Activated CD4-positive, alpha-beta T cell treated with anti-CD3 and anti-CD28 coated beads, Interleukin-2, amount 50 U/mL, for 16 hours (primary cell): ENCODE measurements at places on chromosomes 13 and 19.

DNA sequence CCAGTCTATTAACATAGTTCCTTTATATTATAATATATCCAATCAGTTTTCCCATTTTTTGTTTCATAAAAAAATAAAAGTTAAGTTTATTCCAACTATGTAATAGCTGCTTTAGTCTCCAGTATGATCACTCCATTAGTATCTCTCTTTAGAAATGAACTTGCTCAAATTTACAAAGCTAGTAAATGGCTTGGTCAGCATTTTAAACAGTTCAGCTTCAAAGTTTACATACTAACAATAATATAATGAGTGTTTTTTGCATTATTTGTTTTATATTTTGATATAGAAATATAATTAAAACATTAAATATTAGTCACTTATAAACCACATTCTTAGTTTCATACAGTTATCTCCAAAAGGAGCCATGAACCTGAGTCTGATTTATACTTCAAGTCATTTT lies 1073.8 kb downstream of the SLITRK5 start:
- DNase-seq = no peak

- no peak for DNase-seq
These were observed 263.7 kb downstream of the TEX29 start for GRCh38 chr13:111584101-111584672.

DNA sequence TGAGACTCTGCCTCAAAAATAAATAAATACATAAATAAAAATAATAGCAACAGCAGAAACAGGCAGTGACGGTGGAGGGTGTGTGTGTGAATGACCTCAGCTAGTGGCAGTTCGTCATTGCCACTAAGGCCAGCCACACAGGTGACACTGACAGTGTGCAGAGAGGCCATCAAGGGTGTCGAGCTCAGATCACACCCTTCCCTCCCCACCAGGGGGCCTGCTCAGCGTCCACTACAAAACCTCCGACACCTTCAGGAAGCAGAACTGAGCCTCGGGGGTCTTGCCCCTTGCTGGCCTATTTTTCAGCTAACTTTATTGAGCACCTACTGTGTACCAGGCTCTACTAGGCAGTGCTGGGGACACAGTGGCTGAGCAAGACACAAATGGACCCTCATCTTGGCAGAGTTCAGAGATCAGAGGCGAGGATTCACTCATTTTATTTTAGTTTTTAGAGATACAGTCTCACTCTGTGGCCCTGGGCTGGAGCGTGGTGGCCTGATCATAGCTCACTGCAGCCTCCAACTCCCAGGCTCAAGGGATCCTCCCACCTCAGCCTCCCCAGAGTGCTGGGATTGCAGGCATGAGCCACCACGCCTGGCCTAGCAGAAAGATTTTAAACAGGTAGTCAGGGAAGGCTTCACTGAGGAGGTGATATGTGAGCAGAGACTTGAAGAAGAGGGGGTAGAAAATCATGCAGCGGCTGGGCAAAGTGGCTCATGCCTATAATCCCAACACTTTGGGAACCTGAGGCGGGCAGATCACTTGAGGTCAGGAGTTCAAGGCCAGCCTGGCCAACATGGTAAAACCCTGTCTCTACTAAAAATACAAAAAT lies 30.3 kb upstream of the SEMA6B start:
- DNase-seq = peak; percentile 15

DNA sequence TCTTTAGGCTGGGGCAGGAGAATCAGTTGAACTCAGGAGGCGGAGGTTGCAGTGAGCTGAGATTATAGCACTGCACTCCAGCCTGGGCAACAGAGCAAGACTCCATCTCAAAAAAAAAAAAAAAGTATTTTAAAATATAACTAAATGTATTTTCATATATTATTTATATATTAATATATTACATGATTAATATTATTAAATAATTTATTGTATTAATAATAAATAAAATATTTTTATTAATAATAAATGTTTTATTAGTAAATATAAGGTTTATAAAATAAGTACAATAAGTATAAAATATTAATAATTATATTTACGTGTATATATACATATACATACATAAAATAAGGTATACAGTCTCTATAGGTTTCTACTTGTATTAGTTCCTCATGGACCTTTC lies 56.8 kb downstream of the SKA3 start:
- DNase-seq = no peak

DNA sequence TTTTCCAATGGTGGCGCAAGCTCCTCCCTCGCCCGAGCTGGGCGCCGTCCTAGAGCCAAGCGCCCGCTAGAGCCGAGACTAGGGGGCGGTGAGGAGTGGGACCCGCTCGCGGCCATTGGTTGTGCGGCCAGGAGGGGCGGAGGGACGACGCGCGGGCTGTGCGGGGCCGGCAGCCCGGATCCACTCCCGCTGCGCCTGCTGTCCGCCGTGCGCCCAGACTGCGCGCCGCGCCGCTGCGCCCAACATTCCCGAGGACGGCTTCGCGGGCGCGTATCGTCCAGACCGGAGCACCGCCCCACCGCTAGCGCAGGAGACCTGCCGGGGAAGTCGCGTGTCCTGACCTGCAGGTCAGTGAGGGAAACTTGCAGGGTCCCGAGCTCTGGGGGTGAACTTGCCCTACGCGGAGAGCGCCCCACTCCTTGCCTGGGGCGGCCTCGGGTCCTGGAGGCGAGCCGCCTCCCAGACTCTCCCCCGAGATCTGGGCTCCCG lies at the start of gene SERTM1:
Gene SERTM1 (plus strand): TSS at position 183 of the 489 bp plus-strand sequence. CDS start 21,059 bp downstream, outside the sequence.
- no peak for DNase-seq

GRCh38 chr19:6378041-6378440 lies 2.3 kb upstream of the PSPN start:
- no peak for DNase-seq

- peak; percentile 22 for DNase-seq
These were observed 11.8 kb downstream of the PTPRH start for GRCh38 chr19:55197528-55197927.

- no peak for DNase-seq
These were observed 4.4 kb downstream of the C13orf46 start for GRCh38 chr13:113969311-113969972.

DNA sequence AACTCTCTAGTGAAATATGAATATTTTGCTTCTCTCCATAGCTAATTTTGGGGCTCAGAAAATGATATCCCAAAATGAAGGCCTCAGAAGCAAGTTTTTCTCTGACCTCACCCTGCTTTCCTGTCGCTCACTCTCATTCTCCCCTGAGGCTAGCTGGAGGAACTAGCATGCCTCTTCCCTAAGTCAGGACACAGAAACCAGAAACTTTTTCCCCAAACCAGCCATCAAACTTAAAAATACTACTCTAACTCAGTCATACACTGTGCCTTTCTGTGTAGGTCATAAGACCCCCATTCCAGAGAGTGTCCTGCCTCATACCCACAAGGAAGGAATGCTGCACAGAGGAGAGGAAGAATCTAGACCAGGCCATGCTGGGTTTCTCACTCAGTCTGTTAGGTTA lies 329.6 kb downstream of the PCDH20 start:
- DNase-seq = no peak

DNA sequence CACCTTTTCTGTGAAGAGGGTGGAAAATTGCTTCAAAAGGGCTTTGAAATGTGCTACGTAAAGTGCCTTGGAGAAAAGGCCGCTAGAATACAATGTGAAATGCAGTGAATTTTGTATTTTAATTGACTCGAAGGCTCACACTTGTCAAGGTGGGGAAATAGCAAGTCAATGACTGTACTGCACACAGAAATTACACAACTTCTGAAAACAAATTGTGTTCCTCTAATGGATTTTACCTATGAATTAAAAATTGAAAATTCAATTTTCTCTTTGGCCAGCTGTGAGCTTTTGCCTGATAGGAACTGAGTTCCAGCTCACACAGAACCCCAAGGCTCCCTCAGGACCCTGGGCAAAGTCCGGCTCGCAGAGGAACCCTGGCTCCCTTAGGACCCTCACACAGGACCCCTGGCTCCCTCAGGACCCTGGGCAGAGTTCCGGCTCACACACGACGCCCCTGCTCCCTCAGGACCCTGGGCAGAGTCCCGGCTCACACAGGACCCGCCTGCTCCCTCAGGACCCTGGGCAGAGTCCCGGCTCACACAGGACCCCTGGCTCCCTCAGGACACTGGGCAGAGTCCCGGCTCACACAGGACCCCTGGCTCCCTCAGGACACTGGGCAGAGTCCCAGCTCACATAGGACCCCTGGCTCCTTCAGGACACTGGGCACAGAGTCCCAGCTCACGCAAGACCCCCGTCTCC lies 324.9 kb downstream of the UQCRFS1 start:
- DNase-seq = no peak

GRCh38 chr19:44890366-44891015 lies 563 bp upstream of the TOMM40 start:
- peak; percentile 100 for DNase-seq
